ENCODE measurements at places on chromosomes 5 and 9.

GRCh38 chr5:137335493-137335892 lies 163.6 kb downstream of the SPOCK1 start:
- no peak for DNase-seq

- DNase-seq: peak; percentile 52
These were observed 14.2 kb upstream of the RALGDS start for GRCh38 chr9:133135146-133135745.

GRCh38 chr5:139600336-139600949 lies 39.3 kb downstream of the UBE2D2 start:
- DNase-seq: no peak

- no peak for DNase-seq
These were observed 143.0 kb downstream of the ADAMTS6 start for GRCh38 chr5:65338606-65339151.

GRCh38 chr5:54656261-54656728 lies 138.7 kb downstream of the SNX18 start:
- DNase-seq: no peak

- no peak for DNase-seq
These were observed 151.2 kb downstream of the SNCAIP start for GRCh38 chr5:122463221-122463620.

DNA sequence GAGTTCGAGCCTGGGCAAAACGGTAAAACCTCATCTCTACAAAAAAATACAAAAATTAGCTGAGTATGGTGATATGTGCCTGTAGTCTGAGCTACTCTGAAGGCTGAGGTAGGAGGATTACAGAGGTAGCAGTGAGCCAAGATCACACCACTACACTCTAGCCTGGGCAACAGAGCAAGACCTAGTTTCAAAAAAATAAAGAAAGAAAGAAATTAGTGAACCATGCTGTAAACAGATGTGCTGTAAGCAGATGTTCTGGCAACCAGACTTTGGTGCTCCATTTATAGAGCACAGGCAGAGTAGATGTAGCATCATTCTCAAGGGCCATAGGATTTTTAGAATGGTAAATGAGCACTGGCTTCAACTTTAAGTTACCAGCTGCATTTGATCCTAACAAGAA lies 115.4 kb downstream of the ST8SIA4 start:
- DNase-seq: no peak

DNA sequence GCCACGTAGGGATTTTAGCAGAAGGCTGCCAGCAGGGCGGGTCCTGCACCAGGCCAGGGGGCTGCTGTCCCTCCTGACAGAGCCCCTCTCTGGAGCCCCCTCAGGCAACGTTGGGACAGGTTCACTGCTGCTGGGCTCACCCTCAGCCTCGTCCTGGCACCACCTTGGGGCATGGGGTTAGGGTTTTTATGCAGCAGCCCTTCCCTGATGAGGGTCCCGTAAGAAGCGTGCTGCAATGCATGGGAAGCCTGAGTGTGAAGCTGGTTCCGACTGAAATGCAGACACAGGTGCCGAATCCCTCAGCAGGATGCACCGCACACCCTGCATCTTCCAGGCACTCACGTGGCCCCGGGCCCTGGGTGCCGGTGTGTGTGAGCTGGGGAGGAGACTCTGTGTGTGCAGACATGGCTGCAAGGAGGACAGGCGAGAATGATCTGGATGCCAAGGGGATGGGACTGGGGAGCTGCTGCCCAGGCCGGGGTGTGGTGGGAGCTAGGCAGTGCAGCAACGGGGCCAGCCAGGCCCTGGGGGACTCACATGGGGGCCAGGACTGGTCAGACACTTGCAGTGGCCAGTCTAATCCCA lies 27.1 kb downstream of the ZDHHC11B start:
- no peak for DNase-seq

DNA sequence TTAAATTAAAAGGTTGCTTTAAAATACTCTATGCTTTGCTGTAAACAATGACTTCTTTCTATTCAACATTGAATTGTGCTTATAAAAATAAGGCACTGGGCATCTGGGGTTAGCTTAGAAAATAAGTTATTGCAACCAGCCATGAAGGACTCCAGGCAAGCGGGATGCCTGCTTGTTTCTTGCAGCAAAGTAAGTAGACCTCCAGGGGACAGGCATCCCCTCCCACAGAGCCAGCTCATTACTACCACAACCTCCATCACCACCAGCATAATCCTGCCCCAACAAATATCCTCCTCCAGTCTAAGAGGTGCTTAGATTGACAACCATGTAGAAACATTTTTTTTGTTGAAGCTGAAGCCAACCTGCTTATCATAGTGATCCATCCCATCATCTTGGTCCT lies 190.4 kb downstream of the TARS1 start:
- no peak for DNase-seq

- DNase-seq: no peak
These were observed 1.6 kb downstream of the PIP5KL1 start for GRCh38 chr9:127928676-127929624.

DNA sequence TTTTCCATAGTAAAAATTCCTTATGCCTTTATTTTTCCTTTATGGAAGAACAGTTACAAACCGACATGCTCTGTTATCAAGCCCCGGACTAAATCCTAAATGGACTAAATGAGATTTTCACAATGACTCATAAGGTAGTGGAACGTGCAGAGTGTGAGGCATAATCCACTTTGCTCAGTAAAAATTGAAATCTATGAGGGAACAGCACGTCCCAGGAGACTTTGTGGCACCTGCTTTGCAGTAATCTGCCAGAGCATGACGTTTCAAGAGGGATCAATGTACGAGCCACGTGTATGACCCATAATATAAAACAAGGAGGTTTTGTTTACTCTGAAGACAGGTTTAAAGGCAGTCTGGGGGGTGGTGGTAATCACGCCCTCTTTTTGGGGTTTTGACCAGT lies 83.8 kb upstream of the GNA14 start:
- DNase-seq: no peak

GRCh38 chr9:7973123-7973522 lies 173.5 kb upstream of the DMAC1 start:
- no peak for DNase-seq

DNA sequence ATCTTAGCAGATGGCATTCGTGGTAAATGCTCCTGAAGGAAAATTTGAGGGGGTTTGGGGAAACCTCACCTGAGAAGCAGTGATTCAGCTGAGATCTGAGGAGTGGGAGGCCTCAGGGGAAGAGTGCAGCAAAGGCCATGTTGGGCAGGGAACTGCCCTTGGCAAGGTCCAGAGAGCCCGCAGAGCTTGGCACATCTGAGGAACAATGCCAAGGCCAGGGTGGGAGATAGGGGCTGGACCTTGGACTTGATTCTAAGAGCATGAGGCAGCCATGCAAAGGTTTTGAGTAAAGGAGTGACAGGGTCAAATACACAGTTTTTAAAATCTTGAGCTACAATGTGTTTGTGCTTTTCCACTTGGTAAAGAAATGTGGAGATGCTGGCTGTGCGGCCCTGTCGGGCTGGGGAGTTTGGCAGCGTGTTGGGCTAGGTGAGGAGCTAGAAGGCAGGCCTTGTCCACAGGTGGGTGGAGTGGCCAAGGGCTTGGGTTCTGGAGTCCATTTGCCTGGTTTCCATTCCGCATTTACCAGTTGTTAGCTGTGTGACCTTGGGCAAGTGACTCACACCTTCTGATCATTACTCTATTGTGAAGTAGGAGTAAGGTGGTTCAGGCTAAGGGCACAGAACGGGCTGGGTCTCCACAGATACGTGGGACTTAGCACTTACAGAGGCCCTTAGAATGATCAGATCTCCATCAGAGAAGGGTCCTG lies 6.1 kb downstream of the TBC1D13 start:
- DNase-seq: no peak

DNA sequence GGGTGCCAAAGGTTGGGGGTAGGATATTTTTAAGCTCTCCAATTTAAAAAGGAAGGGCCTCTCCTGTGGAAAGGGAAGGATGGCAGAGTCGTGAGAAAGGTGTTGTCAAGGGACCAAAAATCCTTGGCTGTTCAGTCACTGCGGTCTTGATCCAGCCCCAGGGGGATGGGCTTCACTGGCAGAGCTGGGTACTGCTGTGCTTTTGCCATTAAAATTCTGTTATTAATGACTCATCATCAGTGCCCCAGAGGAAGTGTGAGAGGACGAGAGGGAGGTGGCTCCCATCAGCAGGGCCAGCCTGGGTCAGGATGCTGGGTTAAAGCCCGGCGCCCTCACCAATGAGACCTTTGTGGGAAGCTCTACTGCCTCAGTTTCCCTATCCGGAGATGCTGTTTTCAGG lies 16.7 kb downstream of the PCDH12 start:
- no peak for DNase-seq

DNA sequence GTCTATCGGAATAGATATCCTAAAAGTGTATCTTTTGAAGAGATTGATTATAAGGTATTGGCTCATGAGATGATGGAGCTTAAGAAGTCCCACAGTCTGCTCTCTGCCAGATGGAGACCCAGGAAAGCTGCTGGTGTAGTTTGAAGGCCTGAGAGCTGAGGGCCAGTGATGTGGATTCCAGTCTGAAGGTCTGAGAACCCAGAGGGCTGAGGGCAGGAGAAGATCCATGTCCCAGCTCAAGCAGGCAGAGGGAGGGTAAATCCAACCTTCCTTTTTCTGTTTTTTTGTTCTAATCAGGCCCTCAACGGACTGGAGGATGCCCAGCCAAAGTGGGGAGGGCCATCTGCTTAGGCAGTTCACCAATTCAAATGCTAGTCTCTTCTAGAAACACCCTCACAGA lies 11.0 kb upstream of the ABL1 start:
- DNase-seq: no peak

DNA sequence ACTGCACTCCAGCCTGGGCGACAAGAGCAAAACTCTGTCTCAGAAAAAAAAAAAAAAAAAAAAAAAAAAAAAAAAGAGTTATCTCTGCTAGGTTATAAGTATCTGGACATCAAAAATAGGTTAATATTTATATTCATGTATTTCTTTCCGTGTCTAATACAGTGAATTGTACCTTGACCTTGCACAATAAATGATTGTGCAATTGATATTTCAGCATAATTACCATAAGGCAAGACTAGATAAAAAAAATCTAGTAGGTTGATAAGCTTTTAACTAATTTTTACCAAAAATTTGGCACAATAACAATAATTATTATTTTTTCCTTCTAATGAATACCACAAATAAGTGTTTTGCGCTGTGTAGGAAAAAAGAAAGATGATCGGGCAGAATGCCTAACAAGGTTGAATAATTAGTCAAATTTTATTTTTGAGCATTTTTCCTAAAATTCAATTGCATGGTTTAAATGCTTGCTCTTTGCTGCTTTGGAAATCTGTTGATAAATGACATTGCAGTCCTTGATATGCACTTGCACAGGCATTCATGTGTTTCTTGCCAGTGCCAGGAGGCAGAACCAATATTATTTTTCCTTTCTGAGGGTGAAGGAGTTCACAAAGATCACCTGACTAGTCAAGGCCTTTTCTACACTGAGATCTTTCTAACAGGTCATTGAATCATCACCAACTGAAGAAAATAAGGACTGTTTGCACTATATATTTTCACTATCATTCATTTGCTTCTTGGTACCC lies 127.5 kb downstream of the ARRDC3 start:
- DNase-seq: no peak

DNA sequence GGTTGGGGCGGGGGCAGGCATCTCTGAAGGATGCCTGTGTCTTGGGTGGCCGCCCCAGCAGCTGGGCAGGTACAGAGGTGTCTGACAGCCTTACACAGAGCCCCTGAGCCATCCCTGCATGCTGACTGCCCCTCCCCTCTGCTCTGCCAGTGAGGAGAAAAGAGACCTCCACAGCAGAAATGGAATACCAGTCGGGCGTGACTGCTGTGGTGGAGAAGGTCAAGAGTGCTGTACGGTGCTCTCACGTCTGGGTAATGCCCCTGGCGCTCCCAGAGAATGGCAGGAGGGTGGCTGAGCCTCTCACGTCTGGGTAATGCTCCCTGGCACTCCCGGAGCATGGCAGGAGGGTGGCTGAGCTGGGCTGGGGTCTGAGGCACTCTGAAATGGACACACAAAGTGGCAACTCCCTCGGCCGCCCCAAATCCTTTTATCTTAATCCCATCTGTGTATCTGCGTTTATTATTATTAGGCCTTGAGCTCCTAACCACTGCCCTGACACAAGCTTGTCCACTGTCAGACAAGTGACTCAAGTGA lies 2.5 kb upstream of the RABL6 start:
- no peak for DNase-seq

- peak; percentile 70 for DNase-seq
These were observed 110.4 kb upstream of the NR5A1 start for GRCh38 chr9:124617477-124618141.

- no peak for DNase-seq
These were observed 124.3 kb upstream of the RAI14 start for GRCh38 chr5:34531751-34532360.

GRCh38 chr9:97386265-97386633 lies 25.6 kb upstream of the TDRD7 start:
- no peak for DNase-seq

- no peak for DNase-seq
These were observed 1.0 kb downstream of the AIF1L start for GRCh38 chr9:131097126-131097947.

DNA sequence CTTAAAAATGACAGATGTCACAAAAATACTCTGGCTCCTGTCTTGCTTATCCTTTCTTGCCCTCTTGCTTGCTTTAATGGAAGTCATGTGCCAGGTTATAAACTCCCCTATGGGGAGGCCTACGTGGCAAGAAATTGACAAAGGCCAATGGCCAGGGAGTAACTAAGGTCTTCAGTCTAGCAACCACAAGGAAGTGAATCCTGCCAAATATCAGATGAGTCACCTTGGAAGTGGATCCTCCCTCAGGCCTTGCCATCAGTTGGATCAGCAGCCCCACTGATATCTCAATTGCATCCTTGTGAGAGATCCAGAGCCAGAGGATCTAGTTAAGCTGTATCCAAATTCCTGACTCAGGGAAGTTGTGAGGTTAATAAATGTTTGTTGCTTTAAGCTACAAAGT lies 82.8 kb downstream of the CAAP1 start:
- DNase-seq: no peak

DNA sequence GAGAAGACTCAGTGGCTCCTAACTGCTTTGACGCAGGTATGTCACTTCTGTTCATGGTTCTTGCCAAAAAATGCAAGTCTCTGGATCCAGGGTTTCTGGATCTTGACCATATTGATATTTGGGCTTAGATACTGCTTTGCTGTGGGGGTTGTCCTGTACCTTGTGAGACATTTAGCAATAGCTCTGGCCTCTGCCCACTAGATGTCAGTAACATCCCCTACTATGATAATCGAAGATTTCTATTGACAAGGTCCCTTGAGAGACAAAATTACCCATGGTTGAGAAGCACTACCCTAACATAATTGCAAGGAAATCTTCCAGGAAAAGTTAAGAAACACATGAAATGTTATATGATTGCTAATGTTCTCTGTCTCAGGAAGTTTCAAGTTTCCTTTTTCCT lies 285.4 kb downstream of the TMEM232 start:
- no peak for DNase-seq

- no peak for DNase-seq
These were observed 16.2 kb upstream of the CPLX2 start for GRCh38 chr5:175855041-175855720.

DNA sequence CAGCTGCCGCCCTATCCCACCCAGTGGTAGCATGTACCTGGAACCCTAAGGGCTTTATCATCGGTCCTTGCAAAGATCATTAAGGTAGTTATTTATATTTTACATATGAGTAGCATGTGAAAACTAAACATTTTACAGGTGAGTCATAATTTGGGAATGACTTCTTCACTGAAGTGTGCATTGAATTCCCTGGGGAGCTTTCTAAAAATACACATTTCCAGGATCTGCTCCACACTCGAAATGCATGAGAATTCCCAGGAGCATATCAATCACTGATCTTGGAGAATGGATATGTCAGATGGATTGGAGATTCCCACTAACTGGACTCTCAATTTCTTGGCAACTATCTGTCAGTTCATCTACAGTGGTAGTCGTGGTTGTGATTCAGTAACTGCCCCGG lies 717.5 kb downstream of the IRX1 start:
- DNase-seq: no peak
